ENCODE measurements at places on chromosomes 2 and 18.
A peak's percentile ranks its signal among the peaks of the same experiment; 100 is the strongest.

DNA sequence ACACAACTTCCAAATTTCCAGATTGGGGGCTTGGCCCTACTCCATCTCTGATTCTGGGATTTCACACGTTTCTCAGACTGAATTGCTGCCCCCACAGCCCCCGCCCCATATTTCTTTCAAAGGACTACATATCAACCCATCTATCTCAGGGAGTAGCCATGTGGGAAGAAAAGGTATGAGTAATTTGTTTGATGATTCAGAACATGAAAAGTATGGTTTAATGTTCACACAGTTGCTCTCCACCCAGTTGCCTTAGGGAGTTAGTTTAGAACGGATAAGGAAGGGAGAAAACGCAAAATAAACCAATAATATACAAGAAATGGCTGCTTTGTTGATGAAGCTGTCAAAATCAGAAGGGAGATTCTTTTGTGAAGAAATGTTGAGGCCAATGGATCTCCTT lies 145.1 kb downstream of the PIEZO2 start:
- peak; percentile 58 for DNase-seq

GRCh38 chr2:149826471-149827125 lies 239.0 kb upstream of the MMADHC start:
- peak; percentile 7 for DNase-seq

GRCh38 chr2:27150639-27151230 lies 1.9 kb downstream of the TCF23 start:
- no peak for DNase-seq

GRCh38 chr2:136407117-136407951 lies 289.4 kb upstream of the CXCR4 start:
- DNase-seq = no peak

DNA sequence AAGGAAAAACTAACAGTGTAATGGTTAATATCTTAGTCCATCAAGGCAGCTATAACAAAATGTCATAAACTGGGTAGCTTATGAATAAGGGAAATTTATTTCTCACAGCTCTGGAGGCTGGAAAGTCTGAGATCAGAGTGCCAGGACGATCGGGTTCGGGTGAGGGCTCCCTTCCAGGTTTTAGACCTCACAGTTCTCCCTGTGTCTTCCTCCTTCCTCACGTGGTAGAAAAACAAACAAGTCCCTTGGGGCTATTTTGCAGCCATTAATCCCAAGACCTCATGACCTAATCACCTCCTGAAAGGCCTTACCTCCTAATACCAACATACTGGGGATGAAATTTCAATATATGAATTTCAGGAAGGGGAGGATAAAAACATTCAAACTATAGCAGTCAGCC lies 455.9 kb downstream of the CNTNAP5 start:
- DNase-seq = no peak

DNA sequence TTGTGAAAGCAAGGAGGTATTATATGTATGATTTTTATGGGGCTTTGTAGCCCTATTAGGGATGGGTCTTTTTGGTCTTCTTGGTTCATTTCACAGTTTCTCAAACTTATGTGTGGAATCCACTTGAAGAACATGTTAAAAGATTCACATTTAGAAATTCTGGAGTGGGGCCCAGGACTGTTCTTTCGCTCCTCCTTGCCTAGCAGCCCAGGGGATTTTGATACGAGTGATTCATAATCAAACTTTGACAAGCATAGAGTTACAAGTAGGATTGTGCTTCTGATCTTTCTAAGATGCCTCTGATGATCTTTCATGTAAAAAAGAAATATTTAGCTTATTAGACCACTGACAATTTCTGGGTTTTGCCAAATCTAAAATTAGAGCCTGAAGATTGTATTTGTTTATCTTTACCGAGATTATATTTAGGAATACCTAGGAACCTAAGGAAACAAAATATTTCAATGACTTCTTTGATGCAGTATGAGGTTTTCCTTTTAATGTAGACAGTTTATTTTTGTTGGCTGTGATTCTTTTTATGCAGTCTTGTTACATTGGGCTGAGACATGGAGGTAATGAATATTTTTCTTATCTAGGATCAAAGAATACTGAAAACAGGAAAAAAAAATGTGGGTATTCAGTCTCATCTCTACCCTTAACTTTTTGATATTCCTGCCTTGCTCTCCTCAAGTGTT lies 324.0 kb downstream of the PARD3B start:
- no peak for DNase-seq

GRCh38 chr2:214203744-214204289 lies 207.0 kb upstream of the VWC2L start:
- peak; percentile 8 for DNase-seq

DNA sequence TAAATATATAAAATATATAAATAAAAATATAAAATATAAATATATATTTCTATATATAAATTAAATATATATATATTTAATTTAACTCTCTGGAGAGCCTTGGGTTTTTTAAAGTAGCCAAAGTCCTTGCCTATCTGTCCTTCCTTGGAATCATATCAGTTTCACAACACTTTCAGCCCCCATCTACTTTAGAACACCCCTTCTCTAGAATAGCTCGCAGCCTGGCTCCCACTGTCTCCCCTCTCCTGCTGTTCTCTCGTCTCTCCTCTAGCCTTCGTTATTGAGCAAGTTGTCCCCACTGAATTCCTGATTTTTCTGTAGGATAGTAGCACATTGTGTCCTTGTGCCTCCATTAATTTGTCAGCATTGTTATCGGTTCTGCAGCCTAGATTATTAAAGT lies 677.0 kb downstream of the RNF144A start:
- DNase-seq = no peak

DNA sequence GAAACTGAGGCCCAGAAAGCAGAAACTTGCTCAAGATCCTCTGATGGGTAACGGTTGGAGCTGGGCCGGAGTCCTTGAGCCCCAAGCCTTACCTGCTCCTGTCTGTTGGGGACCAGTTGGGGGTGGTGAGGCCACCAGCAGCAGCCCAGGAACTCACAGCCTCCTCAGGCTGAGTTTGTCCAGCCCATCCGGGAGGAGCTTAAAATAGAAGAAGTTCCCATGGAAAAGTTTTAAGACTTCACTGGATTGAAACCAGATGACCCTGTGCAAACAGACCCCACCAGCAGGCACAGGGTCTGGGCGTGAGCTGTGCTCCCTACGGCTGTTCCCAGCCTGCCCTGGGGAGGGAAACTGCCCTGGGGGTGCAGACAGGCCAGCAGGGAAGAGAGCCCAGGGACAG lies 40.6 kb upstream of the FOSL2 start:
- DNase-seq = no peak

- DNase-seq = peak; percentile 13
Observed at GRCh38 chr18:49161627-49162026, 210.9 kb upstream of the SMAD7 start.

DNA sequence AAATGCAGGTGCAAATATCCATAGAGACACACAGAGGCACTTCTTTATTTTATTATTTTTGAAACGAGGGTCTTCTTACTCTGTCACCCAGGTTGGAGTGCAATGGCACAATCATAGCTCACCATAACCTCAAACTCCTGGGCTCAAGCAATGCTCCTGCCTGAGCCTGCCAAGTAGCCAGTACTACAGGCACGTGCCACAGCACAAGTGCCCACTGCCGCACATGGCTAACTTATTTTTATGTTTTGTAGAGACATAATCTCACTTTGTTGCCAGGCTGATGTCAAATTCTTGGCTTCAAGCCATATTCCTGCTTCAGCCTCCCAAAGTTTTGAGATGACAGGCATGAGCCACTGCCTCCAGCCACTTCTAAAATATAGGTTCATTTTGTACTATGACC lies 537.6 kb downstream of the THSD7B start:
- DNase-seq = no peak

DNA sequence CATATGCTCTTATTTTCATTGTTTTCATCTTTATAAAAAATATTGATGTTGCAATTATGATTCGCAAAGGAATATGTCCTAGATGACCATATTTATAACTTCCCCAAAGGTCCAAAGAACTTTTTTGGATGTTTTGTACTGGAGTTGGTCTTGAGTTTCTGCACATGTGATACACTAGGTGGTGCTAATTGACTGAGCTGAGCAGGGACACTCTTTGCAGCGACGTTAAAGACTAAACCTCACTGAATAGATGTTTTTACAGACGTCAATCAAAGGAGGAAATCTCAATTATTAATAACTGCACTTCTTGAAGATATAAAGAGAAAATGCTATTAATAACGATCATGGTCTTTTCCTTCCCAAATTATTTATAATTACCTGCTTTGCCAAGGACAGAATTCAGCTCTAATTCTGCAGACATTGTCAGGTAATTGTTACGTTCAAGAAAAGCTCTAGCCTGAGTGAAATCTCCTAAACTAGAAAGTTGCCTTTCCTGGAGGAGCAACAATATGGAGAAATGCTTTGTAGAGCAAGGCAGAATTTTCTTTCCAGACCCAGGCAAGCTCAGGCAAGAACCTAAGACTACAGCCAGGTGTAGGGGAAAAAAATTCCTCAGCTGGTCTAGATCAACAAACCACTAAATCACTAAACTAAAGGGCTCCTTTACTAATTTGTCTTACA lies 119.3 kb upstream of the RBBP8 start:
- peak; percentile 58 for DNase-seq

DNA sequence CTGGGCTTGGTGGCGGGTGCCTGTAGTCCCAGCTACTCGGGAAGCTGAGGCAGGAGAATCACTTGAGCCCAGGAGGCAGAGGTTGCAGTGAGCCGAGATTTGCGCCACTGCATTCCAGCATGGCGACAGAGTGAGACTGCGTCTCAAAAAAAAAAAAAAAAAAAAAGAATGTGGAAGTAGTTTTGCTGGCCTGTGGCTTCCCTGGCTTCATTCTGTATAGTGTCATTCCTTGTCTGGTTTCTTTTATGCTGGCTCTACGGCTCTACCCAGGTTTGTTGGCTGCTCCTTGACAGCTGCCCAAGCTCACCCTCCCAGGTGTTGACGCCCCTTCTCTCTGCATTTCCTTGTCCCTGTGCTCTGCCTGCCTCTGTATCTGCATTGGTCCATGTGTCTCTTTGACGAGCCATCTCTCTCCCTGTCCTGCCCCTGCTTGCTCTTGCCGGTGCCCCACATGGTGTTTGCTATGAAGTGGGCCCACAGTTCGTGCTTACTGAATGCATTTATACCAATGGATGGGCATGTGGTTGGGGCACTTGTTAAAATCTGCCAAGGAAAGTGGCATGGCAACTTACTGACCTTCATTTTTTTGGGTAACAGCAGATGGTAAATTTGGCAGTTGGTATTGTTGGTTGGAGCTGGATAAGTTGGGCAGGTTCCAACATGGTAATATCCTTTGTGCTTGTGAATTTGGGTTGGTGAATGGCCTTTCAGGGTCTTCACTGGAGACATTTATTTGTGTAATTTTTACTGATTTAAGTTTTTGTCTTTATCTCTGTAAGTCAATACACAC lies 113.9 kb downstream of the MAP4K4 start:
- no peak for DNase-seq

DNA sequence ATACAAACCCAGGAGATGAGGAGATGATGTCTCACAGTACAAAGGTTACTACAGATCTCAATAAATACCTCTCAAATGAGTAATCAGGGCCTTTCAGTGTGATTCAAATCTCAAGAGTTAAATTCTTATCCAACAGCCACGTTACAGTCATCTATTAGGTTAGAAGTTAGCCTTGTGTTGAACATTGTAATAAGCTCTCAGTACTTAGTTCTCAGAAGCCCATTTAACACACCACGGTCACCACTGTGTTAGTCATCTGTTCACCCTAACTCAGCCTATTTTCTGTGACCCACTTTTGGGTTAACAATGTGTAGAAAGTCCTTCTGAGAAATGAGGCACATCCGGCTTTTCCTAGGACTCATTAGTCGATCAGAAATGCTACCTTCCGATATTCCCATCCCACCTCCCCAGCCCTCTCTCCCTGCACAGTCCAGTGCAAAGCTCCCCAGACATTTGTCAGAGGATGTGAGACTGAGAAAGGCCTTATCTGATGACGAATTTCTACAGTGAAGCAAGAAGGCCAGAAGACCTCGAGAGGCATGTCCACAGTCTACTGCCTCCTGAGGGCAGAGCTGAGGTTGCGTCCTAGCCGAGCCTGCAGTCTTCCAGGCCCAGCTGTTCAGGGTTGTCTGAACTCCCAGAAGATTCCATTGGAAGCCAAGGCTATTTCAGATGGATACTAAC lies 92.6 kb downstream of the ACTR2 start:
- DNase-seq = peak; percentile 99

DNA sequence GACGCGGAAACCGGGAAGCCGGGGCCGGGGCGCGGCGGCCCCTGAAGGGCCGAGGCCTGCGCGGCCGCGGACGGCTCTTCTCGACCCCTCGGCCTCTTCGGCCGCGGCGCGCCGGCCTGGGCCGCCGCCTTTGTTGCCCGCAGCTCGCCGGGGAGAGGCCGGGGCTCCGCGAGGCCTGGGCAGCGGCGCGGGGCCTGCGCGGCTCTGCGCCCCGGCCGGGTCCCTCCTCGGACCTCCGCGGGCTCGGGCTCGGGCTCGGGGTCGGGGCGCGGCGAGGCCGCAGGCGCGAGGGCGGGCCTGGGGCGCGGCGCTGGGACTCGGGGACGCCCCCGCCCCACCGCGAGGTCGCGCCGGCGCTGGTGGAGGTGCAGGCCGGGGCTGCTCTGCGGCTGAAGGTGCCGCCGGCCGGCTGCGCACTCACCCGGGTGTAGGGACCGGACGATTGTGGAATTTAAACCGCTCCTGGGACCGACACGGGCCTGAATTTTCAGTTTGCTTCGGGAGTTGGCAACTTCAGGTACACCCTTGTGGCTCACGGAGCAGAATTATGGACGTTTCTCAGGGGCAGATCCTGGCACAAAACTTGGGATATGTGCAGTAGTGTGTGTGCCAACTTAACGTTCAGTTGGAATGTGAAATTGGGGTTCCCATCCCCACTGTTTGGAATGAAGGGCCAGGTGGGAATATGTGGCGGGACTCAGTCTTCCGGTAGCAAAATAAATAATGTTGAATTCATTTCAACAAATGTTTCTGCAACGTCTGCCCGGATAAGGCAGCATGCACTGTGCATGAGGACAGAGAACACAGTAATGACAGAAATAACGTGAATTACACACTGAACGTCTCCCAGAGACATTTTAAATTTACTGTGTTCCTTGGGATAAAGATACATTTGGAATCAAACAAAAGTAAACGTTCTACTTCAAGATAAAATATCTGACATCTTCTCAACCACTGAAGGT lies 787 bp downstream of the SOCS6 start:
- DNase-seq = peak; percentile 52

- DNase-seq = peak; percentile 48
Observed at GRCh38 chr2:216139884-216140283, 30.7 kb downstream of the XRCC5 start.

GRCh38 chr2:165289069-165289468 lies 49.9 kb downstream of the SCN2A start:
- no peak for DNase-seq

DNA sequence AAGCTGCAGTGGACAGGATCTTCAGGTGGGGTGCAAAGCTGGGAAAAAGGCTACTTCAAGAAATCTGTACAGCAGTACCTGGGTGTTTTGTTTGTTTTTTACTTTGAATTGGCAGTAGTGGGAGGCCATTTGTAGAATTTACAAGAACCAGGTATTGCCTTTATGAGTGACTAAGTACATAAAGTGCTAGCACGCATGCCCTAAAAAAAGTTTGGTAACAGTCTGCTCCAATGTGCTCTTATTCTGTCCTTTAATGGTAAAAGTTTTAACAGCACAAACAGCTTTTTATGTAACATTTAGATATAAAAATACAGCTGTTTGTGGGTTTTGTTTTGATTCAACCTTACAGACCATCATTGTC lies 17.2 kb downstream of the REV1 start:
- DNase-seq = no peak

Measured in ELR (cell line).